ENCODE measurements at places on chromosomes 5 and 9.

DNA sequence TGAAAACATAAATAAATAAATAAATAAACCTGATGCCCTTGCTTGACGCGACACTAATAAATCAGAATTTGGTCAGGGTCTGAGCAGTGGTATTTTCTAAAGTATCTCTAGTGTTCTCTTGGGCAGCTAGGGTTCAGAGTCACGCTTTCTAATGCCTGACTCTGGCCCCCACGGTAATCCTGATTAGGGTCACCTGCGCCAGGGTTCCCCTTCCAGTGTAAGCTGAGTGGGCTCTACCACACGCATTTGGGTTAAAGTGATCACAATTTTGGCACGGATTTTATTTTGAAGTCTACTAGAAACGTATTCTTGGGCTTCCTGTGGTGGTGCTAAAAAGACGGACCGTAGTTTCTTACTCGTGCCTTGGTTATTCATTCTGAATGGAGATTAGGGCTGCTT is 651 bp downstream of the TTC1 start:
- DNase-seq, result no peak

GRCh38 chr9:2666569-2666968 is 45.0 kb downstream of the VLDLR start:
- no peak for DNase-seq

- DNase-seq, result peak; percentile 33
Observed at GRCh38 chr9:115229496-115229895, 111.5 kb upstream of the TNC start.

GRCh38 chr5:59385700-59386099 is 507.8 kb downstream of the PDE4D start:
- DNase-seq, result no peak

- peak; percentile 77 for DNase-seq
Observed at GRCh38 chr5:65907135-65907534, 19.2 kb upstream of the ERBIN start.

- DNase-seq, result no peak
Observed at GRCh38 chr9:120434532-120434931, 145.4 kb downstream of the CDK5RAP2 start.

GRCh38 chr9:84136119-84136868 is 155.7 kb downstream of the RMI1 start:
- peak; percentile 91 for DNase-seq

DNA sequence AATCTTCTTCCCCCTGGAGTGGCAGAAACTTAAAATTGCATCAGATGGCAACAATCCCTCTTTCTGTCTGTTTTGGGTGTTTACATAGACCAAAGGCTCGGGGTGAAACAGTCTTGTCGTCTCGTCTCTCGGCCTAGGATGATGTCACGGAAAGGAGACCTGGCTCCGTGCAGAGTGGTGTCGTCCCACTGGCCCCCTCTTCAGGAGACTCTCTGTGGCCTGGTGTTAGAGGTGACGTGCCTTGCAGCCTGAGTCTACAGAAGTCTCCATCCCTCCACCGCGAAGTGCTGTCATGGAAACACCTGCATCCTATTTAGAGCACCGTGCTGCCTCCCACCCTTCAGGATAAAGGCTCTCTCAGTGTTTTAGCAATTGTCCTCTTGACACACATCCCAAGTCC is 409.7 kb downstream of the IRX1 start:
- DNase-seq, result no peak

DNA sequence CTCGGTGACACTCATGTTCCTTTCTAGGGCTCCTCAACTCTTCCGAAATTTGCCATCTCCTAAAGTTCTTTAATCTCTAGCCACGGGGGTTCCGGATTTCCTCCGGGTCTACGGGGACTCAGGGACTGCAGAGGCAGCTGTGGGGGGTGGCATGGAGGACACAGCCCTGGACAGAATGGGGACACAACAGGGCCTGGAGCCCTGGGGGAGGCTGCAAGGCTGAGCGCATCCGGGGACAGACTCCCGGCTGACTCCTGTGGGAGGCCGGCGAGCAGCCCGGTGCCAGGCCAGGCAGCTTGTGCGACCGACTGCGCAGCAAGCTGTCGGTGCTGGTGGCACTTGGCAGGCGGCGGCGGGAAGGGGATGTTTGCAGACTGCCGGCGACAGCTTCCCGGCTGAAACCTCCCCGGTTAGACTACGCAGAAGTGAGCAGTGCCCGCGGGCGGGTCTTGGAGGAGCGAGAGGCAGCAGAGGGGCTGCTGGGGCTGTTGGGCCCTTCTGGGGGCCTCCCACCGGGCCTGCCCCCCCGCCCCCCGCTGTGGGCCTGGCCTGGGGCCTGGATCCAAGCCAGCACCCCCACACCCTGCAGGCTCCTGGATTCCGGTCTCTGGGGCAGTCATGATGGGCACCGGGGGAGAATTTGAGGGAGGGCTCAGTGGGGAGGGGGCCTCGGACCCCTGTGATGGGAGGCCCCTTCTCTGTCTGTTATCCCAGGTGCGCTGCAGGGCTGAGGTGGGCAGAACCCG is 28.7 kb upstream of the UBAC1 start:
- no peak for DNase-seq

- no peak for DNase-seq
Observed at GRCh38 chr5:87298692-87299362, 31.1 kb downstream of the RASA1 start.

DNA sequence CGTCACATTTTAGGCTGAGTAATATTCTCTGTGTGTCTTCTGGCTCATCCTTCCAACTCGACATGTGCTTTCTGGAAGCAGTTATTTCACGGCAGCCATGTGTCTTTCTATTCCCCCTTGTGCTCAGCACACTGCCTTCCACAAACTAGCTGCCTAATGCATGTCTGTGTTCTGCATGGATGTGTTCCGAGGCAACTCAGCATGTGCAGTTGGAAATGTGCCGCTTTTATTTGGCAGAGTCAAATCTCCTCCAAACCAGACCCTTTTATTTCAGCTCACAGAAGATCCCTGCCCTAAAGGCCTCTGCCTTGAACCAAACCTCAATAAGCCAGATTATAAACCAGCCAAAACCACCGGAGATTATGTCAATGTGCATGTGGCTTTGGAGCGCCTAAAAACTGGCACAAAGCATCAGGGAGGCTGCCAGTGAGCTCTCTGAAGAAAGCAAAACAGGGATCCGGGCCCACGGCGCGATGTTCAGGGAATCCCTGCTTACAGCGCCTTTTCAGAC is 360.2 kb downstream of the DEPDC1B start:
- no peak for DNase-seq

GRCh38 chr5:12848709-12849108 is 944.5 kb upstream of the CTNND2 start:
- DNase-seq, result no peak

GRCh38 chr5:150904479-150905311 is at the start of gene ZNF300:
ZNF300 (minus strand) TSS chr5:150904980; CDS start chr5:150903155, 1,825 bp downstream.
- DNase-seq, result peak; percentile 88

DNA sequence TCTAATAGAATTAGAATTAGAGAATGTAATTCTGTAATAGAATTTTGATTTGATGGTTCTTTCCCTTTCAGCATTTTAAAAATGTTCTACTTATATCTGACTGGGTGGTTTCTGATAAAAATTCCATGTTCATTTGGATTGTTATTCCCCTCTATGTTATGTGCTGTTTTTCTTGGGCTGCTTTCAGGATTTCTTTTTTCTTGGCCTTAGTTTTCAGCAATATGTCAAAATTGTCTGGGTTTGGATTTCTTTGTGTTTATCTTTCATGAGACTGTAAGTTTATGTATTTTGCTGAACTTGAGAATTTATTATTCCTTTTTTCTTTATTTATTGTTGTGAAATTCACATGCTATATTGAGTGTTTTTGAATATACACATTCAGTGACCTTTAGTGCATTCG is 189.1 kb downstream of the RANBP17 start:
- no peak for DNase-seq

- DNase-seq, result no peak
Observed at GRCh38 chr5:181107699-181108098, 23.3 kb downstream of the OR2V1 start.

DNA sequence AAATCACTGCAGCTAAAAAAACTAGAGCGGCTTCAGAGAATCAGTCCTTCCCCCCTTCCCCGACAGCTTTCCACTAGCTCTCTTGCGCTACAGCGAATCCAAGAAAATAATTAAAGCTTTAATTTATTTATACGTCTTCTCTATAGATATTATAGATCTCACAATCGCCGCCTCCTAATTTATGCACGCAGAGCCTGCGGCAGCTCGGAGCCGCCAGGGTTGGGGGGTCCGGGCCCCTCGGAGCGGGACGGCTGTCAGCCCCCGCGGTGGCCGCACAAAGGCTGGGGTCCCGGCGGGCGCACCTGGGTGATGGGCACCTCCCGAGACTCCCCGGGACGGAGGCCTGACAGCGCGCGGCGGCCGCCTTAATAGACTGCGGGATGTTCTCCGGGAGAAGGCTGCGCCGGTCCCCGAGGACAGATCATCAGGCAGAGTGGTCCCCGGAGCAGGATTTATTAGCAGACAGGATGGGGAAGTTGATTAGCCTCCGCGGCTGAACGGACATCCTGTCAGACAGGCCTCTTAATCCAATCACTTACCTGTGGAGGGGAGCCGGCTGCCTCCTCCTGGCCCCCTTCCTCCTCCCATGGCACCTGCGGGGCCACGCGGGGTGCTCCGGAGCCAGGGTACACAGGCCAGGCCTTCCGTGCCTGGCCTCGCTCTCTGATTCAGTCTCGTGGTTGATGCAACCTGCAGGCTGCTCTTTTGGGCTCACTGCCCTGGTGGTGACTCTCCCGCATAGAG is 166.8 kb downstream of the MELK start:
- no peak for DNase-seq

- DNase-seq, result no peak
Observed at GRCh38 chr5:171872666-171873065, 87.0 kb downstream of the SMIM23 start.

DNA sequence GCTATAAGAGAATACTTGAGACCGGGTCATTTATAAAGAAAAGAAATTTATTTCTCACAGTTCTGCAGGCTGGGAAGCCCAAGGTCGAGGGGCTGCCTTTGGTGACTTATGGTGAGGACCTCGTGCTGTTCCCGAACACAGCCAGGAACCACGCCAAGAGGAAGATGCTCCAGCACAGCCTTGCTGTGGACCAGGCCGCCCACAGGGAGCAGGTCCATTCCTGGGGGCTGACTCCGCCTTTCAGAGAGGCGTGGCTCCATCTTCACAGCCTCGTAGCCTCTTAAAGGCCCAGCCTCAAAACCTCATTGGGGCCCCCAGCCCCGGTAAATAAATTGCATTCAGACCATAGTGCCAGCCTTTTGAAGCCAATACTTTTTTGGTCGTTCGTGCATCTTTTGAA is 93.5 kb upstream of the CACNA1B start:
- no peak for DNase-seq

DNA sequence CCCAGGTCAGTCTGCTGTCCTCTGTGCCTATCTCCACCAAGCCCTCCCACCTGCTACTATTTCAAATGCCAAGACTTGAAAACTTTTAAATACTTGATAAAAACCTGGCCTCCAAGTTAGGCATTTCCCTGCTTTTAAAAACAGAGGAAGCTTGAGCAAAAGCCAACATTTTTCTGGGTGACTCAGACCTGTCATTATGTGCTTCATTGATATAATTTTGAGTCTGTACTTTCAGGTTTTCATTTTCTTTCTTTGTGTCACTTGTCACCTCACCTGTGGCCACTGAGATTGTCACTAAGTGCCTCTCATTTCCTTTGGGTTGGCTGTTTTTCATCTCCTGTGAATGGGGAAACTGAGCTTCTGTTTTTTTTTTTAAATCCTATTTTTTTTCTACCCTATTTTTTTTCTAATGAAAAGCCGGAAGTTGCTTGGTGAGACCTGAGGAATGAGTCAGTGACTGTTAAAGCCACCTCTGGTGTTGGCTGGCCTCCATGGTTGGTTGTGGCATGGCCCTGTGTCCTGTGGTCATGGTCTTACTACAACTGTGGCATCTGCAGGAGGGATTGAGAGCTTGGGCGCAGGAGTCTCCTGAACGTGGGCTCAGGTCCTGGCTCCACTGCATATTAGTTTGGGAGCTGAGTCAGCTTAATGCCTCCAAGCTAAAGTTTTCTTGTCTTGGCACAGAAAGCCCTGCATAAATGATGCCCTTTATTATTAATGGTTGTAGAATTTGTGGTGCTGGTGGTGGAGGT is 56.7 kb downstream of the ARHGAP26 start:
- peak; percentile 96 for DNase-seq

DNA sequence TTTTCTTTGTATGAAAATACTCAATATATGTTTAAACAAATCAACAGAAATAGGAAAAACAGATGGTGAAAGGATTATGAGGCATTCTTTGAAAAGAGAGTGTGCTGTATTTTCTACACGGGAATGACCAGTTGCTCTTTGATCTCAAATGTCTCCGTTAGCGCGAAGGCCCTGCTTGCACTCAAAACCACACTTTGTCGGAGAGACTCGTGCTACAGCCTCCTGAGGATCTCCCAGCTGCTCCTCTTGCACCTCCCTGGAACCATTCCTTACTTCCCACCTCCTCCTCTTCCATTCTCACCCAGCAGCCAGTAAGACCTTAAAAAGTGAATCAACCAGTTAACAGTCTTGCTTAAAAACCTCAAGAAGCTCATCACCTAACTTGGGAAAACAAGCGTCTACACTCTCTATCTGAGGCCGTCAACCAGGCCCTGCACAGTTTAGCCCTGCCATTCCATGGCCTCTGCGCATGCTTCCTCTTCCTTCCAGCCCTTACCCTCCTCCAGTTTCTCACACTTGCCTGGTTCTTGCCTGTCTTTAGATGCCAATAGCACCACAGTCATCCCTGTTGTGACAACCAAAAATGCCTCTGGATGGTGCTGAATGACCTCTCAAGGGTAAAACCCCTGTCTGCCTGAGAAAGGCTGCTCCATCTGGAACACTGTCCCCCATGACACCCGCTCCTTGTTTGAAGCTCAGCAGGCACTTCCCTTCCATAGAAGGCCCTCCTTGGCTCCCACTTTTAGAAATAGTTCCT is 594.7 kb upstream of the WWC1 start:
- DNase-seq, result no peak

- peak; percentile 63 for DNase-seq
Observed at GRCh38 chr5:67248703-67249589, 52.3 kb upstream of the CD180 start.

- DNase-seq, result no peak
Observed at GRCh38 chr9:2320114-2320513, 301.5 kb upstream of the VLDLR start.

- DNase-seq, result no peak
Observed at GRCh38 chr5:104551628-104552027, 989.0 kb upstream of the NUDT12 start.

GRCh38 chr5:125160787-125161502 is 414.5 kb upstream of the ZNF608 start:
- peak; percentile 6 for DNase-seq
